Choroid plexus epithelial cell (primary cell): ENCODE measurements at places on chromosomes 12 and 14.
A peak's percentile ranks its signal among the peaks of the same experiment; 100 is the strongest.

DNA sequence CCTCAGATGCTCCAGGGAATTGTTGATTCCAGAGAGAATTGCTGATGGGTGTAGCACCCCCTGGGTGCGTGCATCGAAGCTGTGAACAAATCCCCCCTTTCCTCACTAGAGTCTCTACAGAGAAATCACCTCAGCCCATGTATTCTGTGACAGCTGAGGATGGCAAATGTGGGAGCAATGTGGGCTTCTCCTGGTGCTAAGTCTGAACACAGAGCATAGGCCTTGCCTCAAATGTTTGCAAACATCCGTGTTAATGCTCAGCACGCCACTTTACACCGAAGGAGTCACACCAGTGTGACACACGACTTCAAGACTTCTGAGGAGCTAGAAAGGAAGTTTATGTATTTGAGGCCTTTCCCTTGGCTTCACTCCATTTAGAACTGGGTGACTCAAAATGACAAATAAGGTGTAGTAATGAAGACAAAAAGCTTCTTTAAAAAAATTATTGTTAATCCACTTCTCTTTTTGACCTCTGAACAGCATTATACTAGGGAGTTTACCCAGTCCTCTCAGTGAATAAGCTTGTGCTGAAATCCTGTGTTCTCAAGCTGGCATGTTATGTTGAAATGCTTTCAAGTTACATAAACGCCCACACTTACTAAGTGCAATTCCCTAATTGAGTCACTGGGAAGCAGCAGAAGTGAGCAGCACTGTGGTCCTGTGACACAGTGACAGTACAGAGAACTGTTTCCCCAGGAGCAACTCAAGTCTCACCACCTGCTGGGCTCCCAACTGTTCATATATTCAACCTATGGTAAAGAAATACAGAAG is 92.9 kb downstream of the FAR2 start:
- peak; percentile 90 for DNase-seq

GRCh38 chr12:59282999-59283398 is 312.8 kb upstream of the SLC16A7 start:
- DNase-seq = peak; percentile 2

GRCh38 chr12:29612912-29613311 is 115.4 kb upstream of the OVCH1 start:
- DNase-seq = no peak

GRCh38 chr14:89352976-89353765 is 63.9 kb downstream of the FOXN3 start:
- DNase-seq = no peak

- peak; percentile 64 for DNase-seq
These were observed 101.9 kb upstream of the SFSWAP start for GRCh38 chr12:131608740-131609690.

DNA sequence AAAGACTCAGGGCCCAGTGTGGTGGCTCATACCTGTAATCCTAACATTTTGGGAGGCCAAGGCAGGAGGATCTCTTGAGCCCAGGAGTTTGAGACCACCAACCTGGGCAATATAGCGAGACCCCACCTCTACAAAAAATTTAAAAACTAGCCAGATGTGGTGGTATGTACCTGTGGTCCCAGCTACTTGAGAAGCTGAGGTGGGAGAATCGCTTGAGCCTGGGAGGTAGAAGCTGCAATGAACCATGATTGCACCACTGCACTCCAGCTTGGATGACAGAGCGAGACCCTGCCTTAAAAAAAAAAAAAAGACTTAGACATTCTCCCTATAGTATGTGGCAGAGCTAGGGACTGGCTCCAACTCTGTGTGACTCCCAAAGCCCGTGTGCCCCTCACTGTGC is 2.9 kb downstream of the UBE3B start:
- no peak for DNase-seq

DNA sequence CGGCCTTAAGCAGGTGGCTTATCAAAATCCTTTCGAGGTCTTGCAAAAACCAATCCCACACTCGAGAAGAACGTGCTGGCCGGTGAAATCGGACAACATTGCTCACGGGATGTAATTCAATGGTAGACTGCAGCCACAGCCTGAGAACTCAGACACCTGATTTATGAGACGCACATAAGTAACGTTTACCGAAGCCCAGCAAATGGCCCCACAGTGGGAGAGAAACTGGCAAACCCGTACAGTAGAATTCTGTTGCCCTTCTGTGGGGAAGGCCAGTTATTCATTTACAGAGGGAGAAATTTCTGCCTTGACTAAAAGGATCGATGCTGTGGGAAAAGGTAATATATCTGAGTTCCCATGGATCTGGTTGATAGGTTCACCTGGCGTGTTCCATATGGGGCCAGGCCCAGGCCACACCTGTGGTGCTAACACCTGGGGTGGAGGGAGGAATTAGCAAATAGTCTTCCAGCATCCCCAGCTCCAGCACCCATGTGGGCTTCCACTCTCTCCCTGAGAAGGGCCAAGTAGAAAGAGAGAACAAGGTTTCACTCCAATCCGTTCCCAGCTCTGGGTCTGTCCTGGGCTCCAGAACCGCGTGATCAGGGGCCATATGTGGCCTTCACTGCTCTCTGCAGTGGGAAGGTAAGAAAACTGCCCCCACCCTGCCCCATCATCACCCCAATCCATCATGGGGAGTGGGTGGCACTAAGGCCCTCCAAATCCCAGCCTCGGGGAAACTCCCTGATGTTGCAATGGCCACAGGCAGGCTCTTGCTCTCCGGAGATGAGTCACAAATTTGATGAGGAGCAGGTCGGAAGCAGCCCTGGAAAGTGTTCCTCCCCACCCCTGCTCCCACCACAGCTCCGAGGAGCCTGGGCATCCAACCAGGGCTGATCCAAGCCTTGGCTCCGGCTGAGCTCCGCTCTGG is 12.7 kb downstream of the BDKRB1 start:
- DNase-seq = peak; percentile 93

GRCh38 chr14:95198320-95198719 is 41.0 kb upstream of the DICER1 start:
- no peak for DNase-seq

DNA sequence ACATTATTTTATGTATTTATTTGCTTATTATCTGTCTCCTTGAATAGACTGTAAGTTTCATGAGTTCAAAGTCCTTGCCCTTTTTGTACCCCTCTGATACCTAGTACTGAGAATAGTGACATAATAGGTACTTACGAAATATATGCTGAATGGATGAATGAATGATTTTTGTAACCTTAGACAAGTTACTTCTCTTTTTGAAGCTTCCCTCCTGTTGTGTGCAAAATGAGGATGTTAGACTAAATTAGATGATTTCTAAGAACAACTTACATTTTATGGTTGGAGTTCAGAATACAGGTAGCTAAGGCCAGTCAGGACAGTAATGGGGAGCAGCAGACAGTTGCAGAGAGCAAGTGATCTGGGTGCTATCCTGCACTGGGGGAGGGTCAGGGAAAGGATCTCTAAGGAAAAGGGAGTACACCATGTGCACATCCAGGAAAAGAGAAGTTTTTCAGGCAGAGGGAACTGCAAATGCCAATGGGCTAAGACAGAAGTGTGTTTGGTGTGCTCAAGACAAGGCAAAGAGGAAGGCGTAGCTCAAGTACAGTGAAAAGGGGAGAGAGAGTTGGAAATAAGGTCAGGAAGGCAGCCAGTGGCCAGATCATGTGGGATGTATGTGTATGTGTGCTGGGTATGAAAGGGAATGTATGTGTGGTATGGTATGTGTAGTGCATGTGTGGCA is 59.4 kb upstream of the AMIGO2 start:
- no peak for DNase-seq

- peak; percentile 37 for DNase-seq
These were observed 110.5 kb upstream of the CLEC14A start for GRCh38 chr14:38366374-38366773.

DNA sequence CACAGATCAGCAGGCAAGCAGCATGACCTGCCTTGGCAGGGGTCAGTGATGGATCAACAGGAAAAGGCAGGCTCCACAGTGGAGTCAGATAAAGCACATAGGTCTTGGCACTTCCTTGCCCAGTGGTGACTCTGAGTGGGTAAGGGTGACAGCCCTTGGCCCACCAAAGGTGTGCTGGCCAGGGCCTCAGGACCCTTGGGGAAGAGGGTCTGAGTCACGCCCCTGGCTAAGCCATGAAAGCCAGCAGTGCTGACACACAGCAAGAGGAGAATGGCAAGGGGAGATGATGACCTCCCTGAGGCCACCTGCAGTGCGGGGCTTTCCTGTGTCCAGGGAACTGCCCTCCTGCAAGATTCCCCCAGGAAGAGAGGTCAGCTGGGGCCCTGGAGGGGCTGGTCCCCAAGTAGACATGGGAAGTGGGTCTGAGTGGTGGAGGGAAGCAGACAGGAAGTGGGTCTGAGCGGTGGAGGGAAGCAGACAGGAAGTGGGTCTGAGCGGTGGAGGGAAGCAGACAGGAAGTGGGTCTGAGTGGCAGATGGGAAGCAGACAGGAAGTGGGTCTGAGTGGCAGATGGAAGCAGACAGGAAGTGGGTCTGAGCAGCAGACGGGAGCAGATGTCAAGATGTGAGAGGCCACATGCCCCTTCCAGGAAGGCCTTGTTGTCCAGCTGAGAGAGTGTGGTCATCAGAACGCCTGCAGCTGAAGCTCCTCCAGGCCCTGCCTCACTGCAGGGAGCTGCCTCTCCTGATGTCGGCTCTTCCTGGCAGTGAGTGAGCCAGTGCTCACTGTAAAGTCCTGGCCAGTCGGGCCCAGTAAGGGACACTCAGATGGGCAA is 34.8 kb downstream of the DIO3 start:
- no peak for DNase-seq

DNA sequence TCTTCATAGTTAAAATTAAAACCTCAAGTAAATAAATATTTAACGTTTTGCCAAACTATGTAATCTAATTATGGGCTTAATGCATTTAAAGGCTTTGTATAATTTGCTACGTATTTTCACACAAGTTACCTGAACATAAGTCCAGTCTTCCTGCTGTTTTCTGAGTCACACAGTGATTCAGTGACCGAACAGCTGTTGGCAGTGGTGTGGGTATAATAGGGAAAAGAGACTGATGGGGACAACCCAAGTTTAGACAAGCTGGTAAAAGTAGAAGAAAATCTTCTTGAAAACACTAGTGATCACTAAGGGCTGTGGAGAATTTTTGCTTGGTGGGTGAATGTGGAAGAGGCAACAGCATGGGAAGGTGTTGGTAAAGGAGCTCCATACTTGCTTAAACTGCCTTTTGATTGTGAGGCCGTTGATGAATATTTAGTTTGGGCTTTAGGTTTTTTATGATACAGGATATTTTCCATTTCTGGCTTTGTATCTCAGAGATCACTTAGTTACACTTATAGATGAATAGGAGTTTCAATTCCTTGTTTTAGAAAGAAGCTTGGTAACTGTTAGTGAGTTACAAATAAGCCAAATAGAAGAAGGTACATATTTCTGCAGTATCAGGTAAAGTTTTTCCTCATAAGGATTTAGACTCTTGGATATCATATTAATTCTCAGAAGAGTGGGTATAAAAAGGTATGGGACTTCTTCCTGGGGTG is 23.9 kb downstream of the LRRK2 start:
- no peak for DNase-seq

GRCh38 chr14:104572024-104572626 is 7.4 kb upstream of the C14orf180 start:
- DNase-seq = no peak

DNA sequence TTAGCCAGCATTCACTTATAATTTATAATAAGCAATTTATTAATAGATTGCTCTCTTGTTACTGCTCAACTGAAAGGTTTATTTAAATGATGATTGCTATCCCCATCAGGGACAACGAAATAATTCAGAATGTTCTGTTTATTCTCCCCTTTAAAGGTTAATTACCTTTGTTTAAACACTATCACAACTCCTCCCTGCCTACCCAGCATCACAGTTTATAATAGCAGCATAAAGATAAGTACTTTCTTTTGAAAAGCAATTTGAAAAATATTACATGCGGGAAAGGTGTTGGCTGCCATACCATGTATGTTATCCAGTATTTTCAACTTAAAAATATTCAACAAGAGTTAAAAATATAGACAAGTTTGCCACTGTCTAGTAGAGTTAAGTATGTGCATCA is 30.6 kb downstream of the SCAF11 start:
- no peak for DNase-seq

DNA sequence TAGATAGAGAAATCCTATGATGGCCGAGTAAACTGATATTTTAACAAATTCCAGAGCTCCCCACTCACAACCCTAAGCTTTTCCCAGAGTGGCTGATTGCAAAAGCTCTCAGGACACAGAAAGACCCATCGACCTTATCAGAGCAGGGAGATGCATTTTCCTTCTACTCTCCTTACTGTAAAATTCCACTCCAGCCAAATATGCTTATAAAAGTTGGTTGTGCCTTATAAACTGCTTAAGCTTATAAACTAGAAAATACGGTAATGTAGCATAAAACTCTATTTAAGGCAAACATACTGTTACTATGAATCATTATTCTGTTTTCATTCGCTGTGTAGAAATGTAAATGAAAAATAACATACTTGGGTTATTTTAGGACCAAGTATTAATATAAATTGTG is 41.6 kb upstream of the TRHDE start:
- peak; percentile 83 for DNase-seq

GRCh38 chr12:69927164-69927563 is 102.1 kb downstream of the MYRFL start:
- no peak for DNase-seq

GRCh38 chr12:113749433-113749815 is 216.7 kb downstream of the RBM19 start:
- no peak for DNase-seq

GRCh38 chr14:91036741-91037469 is 23.5 kb downstream of the RPS6KA5 start:
- DNase-seq = no peak

DNA sequence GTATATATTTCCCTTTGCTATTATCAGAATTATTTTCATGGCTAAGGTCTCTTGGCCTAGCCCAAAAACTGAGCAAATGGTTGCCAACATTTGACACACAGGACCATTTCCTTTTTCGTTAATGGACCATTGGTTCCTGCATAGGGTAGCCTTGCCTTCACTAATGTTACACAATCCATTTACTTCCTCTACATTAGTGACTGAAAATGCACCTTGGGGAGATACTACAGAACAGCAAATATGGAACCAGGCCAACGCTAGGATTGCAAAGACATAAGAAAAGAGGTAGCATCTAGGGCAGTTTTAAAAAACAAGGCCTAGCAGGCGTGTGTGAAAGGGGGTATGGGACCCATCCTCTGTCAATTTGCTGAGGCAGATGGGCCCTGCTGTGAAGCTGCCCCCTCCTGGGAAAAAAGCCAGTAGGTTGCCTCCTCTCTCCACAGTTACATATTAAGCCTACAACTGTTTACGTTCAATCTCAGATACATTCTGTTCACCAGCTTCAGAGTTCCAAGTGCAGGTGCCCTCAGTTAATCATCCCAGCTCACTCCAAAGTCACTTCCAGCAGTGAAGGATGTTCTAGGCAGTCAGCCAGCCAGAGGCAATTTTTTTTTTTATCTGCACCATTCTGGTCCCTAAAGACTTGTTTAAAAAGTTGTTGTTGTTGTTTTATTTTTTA is 15.0 kb downstream of the AQP6 start:
- peak; percentile 20 for DNase-seq
